ENCODE measurements at places on chromosomes 4 and X.

GRCh38 chr4:1494416-1495315, 88.4 kb upstream of the NKX1-1 start:
- no peak for DNase-seq

DNA sequence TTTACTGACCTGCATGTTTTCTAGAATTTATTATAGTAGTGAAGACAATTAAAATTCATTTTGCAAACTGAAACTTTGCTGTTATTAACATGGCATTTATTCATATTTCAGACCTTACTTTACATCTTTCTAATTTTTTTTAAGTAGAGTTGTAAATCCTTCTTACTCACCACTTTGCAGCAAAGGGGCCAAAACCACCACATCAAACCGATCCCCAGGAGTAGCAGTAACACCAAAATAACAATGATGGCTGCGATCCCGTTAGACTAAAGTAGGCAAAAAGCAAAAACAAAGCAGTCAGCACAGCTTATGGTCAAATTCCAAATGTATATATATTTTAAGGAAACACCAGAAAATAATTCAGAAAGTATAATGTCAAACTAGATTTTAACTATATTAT, 64.7 kb downstream of the ANTXR2 start:
- no peak for DNase-seq

DNA sequence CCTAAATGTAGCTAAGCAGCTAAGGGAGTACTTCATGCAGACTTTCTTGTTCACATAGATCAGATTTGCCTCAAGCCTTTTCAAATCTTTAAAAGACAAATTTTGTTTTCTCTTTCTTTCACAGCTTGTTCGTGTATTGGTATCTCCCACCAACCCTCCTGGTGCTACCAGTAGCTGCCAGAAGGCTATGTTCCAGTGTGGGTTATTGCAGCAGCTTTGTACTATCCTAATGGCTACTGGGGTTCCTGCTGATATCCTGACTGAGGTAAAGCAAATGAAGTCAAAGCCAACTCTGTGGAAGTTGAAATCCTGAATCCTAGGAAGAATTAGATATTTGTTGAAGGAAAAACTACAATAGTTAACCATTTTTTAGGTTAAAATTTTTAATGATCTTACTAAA, 62.6 kb downstream of the USO1 start:
- no peak for DNase-seq

- no peak for DNase-seq
Measured at GRCh38 chrX:66654411-66654810, 15.5 kb upstream of the EDA2R start.

DNA sequence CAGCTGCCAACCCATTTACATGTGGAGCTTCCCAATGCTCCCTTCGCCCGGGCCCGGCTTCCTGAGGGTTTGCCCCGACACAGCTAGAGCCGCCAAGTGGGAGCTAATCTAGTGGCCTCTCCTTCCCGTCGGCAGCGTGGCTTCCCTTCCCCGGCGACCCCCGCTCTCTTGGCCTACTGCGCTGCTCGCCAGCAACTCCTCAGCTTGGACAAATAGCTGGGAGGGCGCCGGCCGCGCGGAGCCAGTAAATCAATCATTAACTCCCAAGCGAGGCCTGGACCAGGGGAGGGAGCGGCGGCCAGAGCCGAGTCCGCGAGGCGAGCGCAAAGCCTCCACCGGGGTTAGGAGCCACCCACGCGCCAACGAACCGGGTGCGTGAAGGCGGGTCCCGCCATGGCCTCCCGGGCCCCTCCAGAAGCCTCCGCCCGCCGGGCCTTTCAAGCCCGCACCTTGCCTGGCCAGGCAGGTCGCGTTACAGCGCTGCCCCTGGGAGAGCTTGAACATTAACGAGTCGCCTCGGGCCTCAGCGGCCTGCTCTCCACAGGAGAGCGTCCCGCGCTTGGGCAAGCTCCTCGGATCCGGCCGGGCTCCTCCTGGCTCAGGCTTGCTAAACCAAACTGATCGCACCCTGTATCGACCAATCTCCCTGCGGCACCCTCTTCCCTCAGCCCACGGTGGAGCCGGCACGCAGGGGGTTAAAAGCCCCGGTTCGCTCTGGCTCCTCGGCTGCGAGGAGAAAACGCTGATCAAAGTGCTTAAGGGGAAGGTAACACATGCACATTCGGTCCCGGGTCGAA, 10.6 kb upstream of the BCOR start:
- DNase-seq = peak; percentile 77

DNA sequence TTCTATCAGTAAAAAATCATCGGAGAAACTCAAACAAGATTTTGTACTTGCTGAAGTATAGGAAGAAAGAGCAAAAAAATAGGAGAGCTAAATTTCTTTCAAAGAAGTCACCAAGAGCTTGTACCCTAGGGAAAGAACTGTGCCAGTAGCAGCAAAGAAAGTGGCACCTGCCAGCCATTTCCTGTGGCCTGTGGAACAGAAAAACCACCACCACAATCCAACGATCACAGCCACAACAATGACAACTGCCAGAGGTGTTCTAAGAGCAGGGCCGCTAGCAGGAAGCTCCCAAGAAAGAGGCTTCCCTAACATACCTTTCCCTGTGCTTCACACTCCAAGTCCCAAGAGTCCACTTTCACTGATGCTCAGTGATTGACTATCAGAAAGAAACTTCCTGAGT, 266.1 kb upstream of the GPC4 start:
- DNase-seq = no peak

DNA sequence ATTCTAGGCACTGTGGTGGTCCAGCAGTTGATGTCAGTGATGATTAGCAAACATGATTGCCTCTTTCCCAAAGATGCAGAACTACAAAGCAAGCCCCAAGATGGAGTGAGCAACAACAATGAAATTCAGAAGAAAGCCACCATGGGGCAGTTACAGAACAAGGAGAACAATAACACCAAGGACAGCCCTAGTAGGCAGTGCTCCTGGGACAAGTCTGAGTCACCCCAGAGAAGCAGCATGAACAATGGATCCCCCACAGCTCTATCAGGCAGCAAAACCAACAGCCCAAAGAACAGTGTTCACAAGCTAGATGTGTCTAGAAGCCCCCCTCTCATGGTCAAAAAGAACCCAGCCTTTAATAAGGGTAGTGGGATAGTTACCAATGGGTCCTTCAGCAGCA, 365.3 kb downstream of the MAPK10 start:
- DNase-seq = no peak

- no peak for DNase-seq
Measured at GRCh38 chr4:73612032-73612431, 8.2 kb downstream of the RASSF6 start.

GRCh38 chr4:78024576-78025091, 32.5 kb upstream of the FRAS1 start:
- no peak for DNase-seq

DNA sequence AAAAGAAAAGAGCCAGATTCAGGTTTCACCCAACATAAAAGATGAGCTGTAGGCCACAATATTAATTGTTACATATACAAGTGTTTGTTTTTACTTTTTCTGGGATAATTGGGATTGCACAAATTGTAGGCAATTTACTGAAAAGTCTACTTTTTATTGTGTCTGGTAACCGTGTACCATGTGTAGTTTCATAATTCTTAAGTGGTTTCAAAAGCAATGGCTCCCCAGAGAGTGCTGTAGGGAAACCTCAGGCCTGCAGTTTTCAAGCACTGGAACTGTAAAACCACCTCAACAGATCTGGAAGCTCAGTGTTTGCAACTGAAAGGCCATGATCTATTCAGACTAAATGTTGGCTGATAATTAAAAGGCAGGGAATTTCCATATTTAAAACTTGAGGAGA, 53.9 kb upstream of the MMAA start:
- DNase-seq = no peak

DNA sequence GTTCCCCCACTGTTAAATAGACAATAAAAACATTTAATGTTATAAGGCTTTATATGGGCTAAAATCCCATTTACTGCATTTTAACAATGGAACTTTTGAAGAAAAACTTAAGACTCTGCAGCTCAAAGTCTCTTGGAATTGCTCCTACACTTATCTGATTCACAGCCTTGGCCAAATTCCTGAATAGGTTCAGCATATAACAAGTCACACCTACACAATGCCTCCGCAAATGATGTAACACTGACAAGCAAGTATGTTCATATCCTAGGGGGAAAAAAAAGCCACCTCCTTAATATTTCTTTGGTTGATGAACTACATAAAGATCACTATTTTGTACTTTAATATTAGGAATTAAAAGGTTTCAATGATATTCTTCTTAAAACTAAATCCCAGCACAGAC, 34.5 kb downstream of the RPS6KA6 start:
- no peak for DNase-seq

- DNase-seq = no peak
Measured at GRCh38 chrX:118632862-118633261, 94.5 kb upstream of the IL13RA1 start.

GRCh38 chrX:154469880-154470279, 9.2 kb downstream of the LAGE3 start:
- no peak for DNase-seq
